Uterus (tissue), 4 donors: ENCODE measurements at places on chromosomes 7 and 10. TPM values are rescaled to one million over a fixed set of nuclear protein-coding genes. Genes with fewer than 3 reads are reported as not detected.
A peak's percentile ranks its signal among the peaks of the same experiment; 100 is the strongest.

Gene AIMP2
- 22.5 TPM for total RNA-seq

- no peak overlapping the region for H3K27ac ChIP-seq
- no peak overlapping the region for H3K4me3 ChIP-seq
- DNase-seq, result no peak
- H3K27me3 ChIP-seq, result no peaks in the 10 kb centered on the region
- H3K4me1 ChIP-seq, result peaks cover 7% of the 10 kb centered on the region
- H3K36me3 ChIP-seq, result no peaks in the 10 kb centered on the region
Measured at GRCh38 chr10:93417266-93417665, 64.9 kb downstream of the MYOF start.

DNA sequence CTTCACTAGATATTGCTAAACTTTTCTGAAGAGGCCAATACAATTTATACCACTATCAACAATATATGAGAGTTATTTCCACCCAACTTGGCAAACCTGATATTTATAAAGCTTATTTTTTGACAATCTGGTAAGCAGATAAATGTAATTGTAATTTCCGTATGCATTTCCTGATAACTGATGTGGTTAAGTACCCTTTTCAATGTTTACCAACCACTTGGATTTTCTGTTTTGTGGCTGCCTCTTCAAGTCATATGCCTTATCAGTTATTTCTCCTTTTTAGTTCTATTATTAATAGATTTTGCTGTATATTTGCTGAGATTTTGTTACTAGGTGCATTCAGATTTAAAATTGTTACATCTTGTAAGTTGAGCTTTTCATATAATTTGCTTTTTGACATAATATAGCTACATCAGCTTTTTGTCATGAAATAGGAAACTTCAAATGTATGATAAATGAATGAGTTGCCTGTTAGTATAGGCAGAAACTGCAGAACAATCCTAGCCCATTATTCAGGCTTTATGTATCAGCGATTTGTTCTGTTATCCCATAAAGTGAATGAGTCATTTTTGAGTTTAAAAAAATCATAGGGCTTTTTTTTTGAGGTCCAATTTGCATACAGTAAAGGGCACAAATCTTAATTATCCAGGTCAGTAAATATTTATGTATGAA, 11.5 kb downstream of the SGPL1 start:
- H3K4me1 ChIP-seq, result no peaks in the 10 kb centered on the region
- H3K36me3 ChIP-seq, result no peaks in the 10 kb centered on the region
- no peak overlapping the region for H3K4me3 ChIP-seq
- no peak overlapping the region for H3K27ac ChIP-seq
- no peaks in the 10 kb centered on the region for H3K27me3 ChIP-seq

GRCh38 chr7:38282081-38282480, 8.6 kb upstream of the TARP start:
- H3K27me3 ChIP-seq, result no peaks in the 10 kb centered on the region
- no peaks in the 10 kb centered on the region for H3K36me3 ChIP-seq
- no peaks in the 10 kb centered on the region for H3K4me1 ChIP-seq
- H3K4me3 ChIP-seq, result no peak overlapping the region
- no peak for DNase-seq

GRCh38 chr7:36904802-36905201, 180.5 kb upstream of the AOAH start:
- H3K27ac ChIP-seq, result no peak overlapping the region
- H3K27me3 ChIP-seq, result no peaks in the 10 kb centered on the region
- no peaks in the 10 kb centered on the region for H3K36me3 ChIP-seq

DNA sequence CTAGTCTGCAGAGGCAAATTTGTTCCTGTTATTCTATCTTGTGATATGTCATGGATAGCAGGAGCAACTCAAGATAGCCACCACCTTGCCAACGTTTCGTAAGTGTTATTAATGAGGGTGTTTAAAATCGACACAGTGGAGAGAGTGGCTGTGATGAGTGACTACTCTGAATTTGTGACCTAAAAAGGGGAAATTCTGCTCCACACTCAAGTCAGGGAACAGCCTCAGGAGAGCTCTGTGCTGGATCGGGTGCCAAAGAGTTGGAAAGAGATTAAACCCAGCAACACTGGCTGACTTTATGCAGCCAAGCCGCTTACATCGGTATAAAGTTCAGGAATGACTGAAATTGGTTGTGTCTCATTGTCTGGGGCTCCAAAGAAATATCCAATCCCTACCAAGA, 9.5 kb downstream of the TACC2 start:
- no peak for DNase-seq
- H3K27me3 ChIP-seq, result no peaks in the 10 kb centered on the region
- H3K4me1 ChIP-seq, result no peaks in the 10 kb centered on the region
- H3K4me3 ChIP-seq, result no peak overlapping the region
- H3K27ac ChIP-seq, result no peak overlapping the region

Gene MAGI2
- 23.2 TPM for total RNA-seq

- H3K27me3 ChIP-seq, result no peaks in the 10 kb centered on the region
- no peak overlapping the region for H3K4me3 ChIP-seq
- H3K4me1 ChIP-seq, result peaks cover 6% of the 10 kb centered on the region
Measured at GRCh38 chr10:132294561-132295318, 13.0 kb downstream of the STK32C start.

DNA sequence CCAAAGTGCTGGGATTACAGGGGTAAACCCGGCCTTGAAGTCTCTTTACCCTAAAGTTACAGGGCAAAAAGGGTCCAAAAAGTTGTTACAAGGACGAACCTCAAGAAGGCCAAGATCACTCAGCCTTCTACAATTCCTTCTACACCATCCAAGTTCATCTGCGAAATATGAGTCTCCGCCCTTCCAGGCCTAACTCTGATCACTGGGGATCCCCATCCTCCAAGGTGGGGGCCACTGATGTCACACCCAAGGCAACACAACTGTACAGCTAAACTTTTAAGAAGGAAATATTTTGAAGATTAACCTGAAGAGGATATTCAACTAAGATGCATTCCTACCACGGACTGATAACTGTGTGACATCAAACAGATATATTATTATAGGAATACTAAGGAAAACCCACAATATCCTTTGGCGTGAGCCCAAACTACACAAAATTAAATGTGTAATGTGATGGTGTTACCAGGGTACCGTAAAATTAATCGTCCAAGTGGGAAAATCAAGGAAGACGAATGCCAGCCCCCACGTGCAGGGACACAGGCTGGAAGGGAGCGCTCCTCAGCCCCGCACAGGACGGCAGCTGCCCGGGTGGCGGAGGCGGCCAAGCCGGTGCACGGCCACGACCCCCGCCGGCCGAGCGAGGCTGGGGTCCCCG, 1.0 kb downstream of the PAXIP1 start:
- no peaks in the 10 kb centered on the region for H3K36me3 ChIP-seq
- H3K27me3 ChIP-seq, result no peaks in the 10 kb centered on the region

GRCh38 chr10:133458710-133459453, 5.1 kb downstream of the SCART1 start:
- H3K36me3 ChIP-seq, result no peaks in the 10 kb centered on the region
- H3K27ac ChIP-seq, result no peak overlapping the region

DNA sequence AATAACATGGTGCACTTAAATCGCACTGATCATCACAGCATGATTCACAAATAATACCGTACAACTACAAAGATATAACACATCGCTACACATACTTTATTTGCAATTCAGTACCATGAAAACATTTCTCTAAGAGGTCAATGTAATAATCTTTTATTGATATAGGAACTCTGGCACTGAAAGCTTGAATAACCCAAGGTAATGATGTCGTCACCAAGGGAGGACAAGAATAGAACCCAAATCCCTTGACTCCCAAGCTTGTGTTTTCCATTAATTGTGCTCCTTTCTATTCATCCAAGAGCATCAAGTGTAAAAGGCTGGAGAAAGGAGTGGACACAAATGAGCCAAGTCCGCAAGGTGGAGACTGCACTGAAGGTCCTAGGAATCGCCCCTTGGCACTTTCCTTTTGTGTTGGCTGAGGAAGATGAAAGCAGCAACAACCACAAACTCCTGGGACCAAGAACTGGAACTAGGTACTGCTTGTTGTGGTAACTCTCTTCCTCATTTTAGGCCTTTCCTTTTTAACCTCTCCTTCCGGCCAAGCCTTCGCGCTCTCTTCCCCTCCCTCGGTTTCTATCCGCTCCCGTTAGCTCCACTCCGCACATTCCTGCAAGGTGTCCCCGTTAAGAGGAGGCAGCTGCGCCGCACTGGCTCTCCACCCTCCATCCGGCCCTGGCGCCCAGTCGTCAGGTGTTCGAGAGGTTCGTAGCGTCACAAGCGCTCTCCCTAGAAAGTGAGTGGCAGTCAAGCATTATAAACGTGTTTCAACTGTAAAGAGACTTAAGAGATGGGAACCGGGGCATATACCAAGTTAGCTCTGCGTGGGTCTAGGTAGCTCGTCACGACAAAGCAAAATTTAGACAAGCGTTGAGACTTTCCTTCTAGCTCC, 1.0 kb upstream of the CBLL1 start:
- H3K27ac ChIP-seq, result peak overlapping the region; percentile 97
- H3K4me3 ChIP-seq, result peak overlapping the region; percentile 97
- H3K4me1 ChIP-seq, result no peaks in the 10 kb centered on the region
